Spinal cord (tissue), 10 donors: ENCODE measurements at places on chromosomes 13 and 19.

DNA sequence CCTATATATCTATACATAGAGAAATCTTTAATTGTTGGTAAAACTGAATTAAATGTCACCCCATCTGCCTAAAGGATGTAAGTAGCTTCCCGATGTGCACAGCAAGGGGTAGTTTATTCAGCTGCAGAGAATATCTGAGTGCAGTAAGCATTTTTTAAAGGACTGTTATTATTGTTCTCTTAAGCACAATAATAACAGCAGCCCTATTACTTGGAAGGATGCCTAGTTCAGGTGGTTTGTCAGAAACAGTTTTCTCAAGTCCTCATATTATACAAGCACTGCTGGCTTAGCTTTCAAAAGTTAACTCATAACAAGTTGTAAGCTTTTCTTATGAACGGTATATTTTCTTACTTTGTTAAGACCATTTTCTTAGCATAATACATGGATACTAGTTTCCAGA, 142.6 kb downstream of the CRYL1 start:
- DNase-seq: peak; percentile 79

DNA sequence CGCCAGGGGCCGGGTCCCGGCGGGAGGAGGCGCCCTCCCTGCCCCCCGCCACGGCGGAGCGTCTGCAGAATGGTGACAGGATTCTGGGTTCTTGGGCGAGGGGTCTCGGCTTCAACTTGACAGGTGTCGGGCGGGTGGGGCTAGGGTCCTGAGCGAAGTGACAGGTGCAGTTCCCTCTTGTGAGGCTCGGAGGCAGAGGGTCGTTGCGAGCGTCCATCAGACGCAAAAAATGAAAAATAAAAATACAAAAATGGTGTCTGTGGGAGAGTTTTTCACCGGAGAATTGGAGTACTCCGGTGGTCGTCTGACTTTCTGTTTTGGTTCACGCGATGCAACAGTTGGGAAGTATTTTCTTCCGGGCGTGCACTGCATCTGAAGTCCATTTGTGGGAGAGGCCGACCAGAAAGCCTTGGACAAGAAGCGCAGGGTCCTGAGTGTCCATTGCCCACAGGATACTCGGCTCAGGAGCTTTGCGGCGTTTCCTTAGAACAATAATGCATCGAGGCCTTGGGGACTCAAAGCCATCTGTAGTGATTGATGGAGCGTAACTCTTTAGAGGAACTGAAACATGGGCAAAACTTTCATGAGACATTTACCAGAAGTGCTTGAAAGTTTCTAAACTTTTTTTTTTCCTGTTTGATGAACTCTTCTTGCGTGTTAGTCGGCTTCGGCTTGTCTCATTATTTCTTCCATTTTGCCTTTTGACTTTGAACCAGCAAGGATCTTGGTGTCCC, 759 bp downstream of the RB1 start:
- peak; percentile 69 for DNase-seq

- DNase-seq: no peak
Observed at GRCh38 chr19:14053500-14053899, 8.4 kb downstream of the PALM3 start.

DNA sequence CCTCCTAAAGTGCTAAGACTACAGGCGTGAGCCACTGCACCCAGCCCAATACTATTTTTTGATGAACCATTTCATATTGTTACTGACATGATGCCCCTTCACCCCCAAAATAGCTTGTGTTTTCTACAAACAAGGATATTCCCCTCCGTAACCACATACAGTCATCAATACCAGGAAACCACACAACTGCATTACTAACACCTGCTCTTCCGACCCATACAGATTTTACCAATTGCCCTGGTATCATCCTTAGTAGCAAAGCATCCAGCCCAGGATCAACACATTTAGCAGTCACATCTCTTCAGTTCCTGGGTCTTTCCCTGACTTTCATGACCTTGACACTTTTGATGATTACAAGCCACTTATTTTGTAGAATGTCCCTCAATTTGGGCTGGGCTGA, 33.6 kb downstream of the KCTD15 start:
- DNase-seq: no peak

- no peak for DNase-seq
Observed at GRCh38 chr13:25422153-25422552, 50.4 kb downstream of the ATP8A2 start.

DNA sequence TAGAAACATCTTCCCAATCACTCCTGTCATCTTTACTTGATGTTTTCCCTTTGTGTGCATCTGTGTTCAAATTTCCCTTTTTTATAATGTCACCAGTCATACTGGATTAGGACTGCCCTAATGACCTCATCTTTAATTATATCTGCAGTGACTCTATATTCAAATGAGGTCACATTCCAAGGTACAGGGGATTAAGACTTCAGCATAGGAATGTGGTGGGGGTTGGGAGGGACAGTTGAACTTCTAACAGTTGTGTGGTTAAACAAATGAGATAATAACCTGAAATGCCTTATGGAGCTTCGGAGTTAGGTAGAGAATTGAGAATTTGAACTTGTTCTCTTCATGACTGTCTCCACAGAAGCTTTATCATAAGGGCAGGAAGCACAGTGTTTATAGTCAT, 23.0 kb downstream of the PAN3 start:
- no peak for DNase-seq

- DNase-seq: no peak
Observed at GRCh38 chr19:41064974-41065569, 23.2 kb upstream of the CYP2A13 start.

DNA sequence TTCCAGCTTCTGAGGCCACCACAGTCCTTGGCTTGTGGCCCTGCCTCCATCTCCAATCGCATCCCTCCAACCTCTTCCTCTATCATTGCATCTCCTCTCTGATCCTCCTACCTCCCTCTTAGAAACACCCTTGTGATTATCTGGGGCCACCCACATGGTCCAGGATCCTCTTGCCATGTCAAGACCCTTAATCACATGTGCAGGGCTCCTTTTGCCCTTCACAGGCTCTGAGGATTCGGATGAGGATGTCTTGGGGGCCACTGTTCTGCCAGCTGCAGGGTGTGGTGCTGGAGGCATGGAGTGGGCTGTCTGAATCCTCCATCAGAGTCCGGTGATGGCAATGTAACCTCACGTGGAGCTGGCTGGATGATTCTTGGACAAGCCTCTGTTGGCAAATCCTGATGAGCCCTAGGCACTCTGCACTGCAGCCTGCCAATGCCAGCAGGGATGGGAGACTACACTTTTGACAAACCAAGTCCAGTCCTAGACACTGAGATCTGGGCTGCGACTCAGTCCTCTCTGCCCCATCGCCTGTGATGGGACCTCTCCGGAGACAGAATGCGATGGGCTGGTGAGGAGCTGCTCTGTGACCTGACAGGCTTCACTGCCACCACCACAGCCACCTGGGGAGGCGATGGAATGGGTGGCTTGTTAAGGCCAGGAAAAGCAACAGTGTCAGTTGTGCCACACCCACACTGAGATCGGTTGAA, 61.2 kb downstream of the CCDC70 start:
- no peak for DNase-seq

DNA sequence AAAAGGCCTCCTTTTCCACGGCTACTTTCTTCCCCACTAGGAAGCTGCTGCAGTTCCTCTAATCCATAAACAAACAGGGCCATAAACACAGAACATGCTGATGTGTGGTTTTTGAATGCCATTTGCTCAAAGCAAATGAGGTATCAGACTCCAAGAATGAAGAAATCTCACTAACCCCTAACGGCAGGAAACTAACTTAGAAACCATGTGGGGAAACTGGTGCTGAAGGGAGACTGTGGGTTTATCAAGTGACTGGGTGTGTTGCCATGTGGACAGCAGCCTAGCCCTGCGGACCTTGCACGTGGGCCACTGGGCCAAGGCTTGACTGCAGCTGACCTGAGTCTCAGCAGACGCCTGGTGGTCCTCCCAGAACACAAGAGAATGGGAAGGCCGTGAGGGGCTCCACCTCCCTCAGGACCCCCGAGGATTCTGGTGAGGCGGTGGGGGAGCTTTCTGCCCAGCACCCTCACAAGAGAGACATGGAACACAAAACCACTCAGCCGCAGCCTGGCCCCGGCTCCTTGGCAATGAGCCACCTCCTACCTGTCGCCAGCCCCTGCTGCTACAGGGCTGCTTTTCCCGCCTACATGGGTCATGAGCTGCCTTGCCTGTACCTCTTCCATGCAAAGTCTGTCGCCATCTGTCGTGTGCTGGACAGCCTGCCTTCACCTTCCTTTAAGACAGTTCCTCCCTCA, 10.6 kb downstream of the SLC15A1 start:
- no peak for DNase-seq

GRCh38 chr13:36834299-36834698, 15.3 kb downstream of the RFXAP start:
- DNase-seq: no peak

- no peak for DNase-seq
Observed at GRCh38 chr19:39492225-39492624, 6.5 kb upstream of the DLL3 start.

DNA sequence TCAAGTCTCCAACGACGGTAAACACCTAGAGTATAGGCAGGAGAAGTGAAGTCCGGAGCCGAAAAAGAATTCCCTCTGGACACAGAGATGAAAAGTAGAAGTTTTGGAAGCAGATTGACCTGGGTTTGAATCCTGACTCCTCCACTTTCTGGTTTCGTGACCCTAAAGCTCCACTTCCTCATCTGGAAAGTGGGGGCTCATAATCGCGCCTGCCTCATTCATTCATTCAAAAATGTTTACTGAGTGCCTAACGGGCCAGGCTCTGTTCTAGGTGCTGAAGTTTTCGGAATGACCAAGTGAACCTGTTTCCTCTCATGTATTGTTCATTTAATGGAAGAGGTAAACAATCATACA, 7.1 kb upstream of the EML2 start:
- no peak for DNase-seq

DNA sequence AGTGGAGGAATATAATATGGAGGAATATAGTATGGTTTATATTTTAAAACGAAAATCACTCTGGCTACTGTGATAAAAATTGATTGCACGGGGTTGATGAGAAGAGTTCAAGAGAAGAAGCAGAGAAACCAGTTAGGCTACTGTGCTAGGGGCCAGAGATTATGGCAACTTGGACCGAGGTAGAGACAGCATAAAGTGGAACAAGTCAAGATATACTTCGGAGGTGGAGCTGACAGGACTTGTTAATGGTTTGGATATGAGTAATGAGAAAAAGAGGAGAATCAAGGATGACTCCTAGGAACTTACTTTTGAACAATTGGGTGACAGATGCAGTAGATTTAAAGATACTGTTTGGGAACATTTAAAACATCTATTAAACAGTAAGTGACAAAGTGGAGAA, 6.6 kb upstream of the WDFY2 start:
- no peak for DNase-seq

GRCh38 chr13:43119206-43119605, 95.8 kb downstream of the DNAJC15 start:
- no peak for DNase-seq

DNA sequence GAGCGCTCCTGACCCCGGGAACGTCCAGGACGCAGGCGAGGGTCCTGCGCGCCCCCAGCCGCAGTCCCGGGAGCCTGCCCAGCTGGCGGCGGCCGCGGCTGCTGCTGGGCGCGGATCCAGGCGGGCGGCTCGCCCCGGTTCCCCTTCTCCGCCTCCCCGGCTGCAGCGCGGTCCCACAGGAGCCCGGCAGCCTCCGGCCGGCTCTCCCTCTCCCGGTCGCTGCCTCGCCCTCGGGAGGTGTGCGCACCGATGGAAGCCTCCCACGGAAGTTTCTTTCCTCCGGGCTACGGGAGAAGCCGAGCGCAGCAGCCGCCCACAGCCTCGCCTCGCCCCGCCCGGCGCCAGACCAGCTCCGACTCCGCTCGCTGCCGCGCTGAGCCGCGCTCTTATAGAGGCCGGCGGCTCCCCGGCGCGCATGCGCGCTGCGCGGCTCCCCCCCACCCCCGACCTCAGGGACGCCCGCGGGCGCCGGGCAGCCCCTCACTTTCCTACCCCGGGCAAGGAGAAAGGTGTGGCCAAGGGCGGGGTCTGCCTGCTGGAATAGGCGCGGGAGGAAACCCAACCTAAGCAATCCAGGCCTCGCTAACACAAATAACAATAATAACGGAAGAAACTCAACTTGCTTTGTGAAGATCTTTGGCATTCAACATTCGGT, at the start of gene SHISA2:
Gene SHISA2 (minus strand): TSS at position 360 of the 655 bp plus-strand sequence. CDS start 1,041 bp downstream, outside the sequence.
- peak; percentile 52 for DNase-seq

- DNase-seq: peak; percentile 23
Observed at GRCh38 chr19:50191216-50191615, 12.2 kb upstream of the MYH14 start.
